ENCODE measurements at places on chromosomes 3 and 15.

- no peak for DNase-seq
These were observed 414 bp upstream of the TMEM115 start for GRCh38 chr3:50359760-50360110.

- DNase-seq, result no peak
These were observed 799 bp upstream of the C2CD4B start for GRCh38 chr15:62165793-62166375.

DNA sequence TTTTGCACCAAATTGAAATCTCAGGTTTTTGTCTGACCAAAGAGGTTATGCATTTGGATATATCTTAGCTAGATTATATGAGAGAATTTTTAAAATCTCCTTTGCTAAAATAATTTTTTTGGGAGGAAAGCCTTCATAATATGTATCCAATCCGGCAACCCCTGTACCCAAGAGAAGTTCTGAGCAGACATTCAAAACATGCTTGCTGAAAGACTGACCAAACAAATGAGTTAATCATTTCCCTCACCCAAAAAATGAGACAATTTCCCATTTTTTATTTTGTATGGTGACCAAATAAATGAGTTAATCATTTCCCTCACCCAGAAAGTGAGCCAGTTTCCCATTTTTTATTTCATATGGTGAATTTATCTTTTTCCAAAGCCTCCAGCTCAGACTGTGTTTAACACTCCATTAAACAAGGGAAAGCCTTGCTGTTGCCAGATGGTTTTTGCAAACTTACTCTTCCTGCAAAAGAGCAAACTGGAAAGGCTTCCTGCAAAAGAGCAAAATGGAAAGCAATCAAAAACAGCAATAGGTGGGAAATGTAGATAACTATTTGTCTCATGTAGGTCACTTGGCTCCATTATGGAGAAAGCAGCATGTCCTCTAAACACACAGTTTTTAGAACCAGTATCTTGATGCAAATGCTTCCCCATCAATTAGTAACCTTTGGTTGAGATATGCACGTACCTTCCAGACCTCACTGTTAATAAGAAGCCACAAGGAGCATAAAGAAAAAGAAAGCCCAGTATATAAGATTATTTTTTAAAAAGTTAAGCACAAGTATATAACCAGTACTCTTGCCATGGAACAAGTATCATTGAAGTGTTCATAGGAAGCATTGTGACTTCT is 78.4 kb upstream of the OSTN start:
- no peak for DNase-seq

GRCh38 chr3:195286115-195286872 is 15.3 kb upstream of the XXYLT1 start:
- DNase-seq, result no peak

- no peak for DNase-seq
These were observed 51.2 kb downstream of the FGF12 start for GRCh38 chr3:192675958-192676649.

DNA sequence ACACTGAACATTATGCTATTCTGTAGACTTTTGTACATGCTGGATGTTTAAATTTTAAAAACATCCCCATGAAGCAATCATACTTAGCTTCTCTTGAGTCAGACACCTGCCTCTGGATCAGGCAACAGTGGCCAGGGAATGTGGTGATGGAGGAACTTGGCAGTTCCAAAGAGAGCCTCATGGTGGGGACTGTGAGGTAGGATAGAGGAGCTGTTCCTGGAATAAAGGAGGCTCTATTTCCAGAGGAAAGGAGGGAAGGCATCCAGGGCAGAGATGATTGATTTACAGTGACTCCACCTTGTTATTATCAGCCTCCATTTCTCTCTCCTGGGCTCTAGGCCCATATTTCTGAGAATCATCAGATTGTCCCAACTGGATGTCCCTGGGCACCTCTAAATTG is 35.0 kb upstream of the ABHD17C start:
- no peak for DNase-seq
